ENCODE measurements at places on chromosomes 13 and 19.

DNA sequence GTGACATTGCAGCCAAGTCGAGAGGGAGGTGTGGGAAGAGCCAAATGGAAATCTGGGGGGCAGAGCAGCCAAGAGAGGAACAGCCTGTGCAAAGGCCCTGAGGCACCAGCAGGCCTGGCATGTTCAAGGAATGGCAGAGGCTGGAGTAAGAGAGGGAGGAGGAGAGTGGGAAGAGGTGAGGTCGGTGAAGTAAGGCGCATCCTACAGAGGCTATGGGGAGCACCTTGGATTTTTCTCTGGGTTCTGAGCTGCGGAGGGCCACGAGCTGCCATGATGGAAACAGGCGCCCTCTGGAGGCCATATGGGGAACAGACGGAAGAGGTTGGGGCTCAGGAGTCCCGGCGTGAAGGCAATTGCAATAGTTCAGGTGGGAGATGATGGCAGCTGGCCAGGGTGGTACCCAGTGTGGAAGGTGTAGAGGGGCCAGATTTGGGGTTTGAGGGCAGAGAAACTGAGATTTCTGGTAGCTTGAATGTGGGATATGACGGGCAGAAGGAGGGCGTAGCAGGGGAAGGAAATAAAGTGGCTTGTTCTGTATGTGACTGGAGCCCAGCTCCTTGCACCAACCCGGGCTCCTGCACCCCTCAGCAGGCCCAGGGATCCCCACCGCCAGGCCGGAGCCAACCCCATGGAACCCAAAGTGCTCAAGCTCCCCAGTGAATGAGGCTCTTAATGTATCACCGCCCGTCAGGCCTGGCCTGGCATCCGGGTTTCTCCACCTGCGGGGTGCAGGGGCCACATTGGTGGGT, 20.5 kb upstream of the STRN4 start:
- no peak for DNase-seq

DNA sequence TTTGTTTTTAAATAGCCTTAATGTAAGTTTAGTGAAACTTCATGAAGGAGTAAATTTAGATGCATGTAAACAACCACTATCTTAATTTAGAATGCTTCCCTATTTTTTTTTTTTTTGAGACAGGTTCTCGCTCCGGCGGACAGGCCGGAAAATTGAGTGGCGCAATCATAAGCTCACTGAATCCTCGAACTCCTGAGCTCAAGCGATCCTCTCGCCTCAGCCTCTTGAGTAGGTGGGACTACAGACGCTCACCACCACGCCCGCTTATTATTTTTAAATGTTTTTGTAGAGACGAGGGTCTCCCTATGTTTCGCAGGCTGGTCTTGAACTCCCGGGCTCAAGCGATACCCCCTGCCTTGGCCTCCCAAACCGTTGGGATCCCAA, 1.6 kb downstream of the TEX30 start:
- DNase-seq: no peak

GRCh38 chr13:113423520-113424163, 29.6 kb downstream of the ADPRHL1 start:
- DNase-seq: no peak

- no peak for DNase-seq
Measured at GRCh38 chr13:74062933-74063332, 71.3 kb downstream of the KLF12 start.

DNA sequence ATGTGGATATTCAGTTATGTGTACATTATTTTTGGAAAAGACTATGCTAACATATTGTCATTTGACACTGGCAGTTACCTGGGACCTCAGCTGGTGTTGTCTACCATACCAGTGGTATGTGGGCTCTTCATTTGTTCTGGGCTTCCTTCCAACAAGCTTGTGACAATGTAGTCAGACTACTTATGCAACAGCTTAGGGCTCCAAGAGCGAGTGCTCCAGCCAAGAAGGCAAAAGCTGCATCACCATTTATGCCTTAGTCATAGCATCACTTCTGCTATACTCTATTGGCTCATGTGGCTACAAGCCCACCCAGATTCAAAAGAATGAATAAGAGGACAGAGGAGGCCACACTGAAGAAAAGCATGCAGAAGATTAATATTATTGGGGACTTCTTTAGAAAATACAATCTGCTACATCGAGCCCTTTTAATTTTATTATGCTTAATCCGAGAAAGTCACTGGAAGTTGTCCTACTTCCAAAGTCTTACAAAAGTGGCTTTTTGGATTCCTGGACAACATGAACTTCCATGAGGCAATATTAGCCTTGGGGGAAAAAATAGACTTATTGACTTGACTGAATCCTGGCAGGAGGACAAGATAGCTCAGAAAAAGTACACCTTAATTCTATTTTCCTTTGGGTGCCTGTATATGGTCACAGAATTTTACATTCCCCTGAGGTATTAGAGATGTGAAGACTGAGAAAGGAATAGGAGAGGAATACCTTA, 529.4 kb upstream of the HTR2A start:
- DNase-seq: no peak

DNA sequence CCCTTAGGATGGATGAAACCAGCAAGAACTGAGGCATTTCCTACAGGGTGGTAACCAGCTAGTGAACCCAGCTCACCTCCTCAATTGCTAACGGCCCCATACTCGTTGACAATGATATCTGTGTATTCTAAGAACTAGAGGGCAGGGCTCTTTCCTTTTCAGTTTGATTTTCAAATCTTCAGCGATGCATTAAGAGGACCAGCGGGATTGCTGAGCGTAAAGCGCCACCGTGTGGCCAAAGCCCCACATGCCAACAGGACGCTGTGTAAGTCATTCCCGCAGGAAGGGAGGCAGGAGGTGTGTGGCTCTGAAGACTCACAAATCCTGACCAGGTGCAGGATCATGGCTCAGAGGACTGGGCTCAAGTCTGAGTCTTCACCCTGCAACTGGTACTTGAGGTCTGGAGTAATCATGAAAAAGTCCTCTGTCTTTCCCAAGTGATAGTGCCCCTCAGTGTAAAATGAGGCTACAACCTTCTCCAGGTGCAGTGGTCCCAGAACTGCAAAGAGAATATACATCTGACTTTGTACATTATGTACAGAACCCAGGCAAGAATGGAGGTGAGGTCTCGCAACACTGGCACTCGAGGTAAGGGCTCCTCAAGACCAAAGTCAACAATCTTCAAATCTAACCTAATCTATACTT, 40.9 kb downstream of the C13orf42 start:
- DNase-seq: peak; percentile 54

DNA sequence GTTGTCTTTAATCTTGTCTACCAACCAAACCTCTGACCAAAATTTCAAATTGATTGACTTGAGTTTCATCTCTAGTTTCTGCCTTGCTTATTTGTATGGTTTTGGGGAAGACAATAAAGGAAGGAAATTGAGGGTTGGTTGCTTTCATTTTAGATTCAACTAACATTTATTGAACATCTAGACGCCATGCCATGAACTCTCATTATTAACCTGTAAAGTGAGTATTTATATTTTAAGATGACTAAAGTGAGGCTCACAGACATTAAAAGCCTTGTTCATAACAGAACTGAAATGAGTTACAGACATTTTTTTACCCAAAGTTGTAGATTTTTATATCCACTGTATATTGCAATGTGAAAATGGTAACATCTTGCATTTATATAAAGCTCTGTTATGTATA, 239.3 kb downstream of the LMO7 start:
- DNase-seq: no peak

GRCh38 chr13:83286737-83287136, 595.5 kb downstream of the SLITRK1 start:
- DNase-seq: no peak

DNA sequence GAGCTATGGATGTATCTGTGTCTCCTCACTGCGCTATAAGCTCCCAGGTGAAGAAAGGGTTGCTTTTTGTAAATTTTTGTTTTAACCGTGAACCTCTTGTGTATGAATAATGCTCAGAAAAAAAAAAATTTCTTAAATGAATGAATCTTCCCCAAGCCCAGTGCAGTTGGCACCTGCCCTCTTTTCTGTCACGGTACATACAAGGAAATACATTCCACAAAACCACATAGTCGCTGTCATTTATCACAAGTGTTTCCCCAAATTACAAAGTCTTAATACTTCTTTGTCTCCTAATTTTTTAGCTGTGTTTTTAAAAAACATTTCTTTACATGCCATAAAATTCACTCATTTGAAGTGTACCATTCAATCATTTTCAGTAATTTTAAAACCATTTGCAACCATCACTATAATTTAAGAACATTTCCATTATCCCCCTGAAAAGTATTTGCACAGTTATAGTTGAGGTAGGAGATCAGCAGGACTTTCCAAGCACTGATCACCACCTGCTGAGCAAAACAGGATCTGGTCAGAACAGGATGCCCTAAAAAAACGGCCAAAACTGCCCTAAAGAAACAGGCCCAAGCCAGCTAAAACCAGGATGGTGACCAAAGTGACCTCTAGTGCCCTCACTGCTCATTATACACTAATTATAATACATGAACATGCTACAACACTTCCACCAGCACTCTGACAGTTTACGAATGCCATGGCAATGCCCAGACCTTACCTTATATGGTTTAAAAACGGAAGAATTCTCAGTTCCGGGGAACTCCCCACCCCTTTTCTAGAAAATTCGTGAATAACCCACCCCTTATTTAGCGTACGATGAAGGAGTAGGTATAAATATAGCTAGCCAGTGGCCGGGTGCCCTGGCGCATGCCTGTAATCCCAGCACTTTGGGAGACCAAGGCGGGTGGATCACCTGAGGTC, 1.3 kb upstream of the TEX30 start:
- DNase-seq: no peak

GRCh38 chr13:78319101-78319627, 284.2 kb downstream of the POU4F1 start:
- no peak for DNase-seq

DNA sequence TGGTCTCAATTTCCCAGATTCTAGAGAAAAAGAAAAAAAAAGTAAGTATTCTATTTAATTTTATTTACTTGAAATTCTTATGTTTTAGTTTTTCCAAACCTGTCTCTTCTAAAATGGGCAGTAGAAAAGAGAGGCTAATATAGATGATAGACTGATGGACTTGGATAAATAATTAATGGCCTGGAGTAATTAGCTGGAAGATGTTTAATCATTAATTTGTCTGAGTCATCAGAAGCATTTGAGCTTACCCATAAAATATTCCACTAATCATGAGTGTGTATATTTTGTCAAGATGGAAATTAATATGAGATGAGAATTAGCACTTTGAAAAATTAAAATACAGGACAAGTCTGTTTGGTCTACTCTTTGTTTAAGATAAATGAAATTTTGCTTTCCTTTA, 212.1 kb upstream of the MIR17HG start:
- DNase-seq: no peak

DNA sequence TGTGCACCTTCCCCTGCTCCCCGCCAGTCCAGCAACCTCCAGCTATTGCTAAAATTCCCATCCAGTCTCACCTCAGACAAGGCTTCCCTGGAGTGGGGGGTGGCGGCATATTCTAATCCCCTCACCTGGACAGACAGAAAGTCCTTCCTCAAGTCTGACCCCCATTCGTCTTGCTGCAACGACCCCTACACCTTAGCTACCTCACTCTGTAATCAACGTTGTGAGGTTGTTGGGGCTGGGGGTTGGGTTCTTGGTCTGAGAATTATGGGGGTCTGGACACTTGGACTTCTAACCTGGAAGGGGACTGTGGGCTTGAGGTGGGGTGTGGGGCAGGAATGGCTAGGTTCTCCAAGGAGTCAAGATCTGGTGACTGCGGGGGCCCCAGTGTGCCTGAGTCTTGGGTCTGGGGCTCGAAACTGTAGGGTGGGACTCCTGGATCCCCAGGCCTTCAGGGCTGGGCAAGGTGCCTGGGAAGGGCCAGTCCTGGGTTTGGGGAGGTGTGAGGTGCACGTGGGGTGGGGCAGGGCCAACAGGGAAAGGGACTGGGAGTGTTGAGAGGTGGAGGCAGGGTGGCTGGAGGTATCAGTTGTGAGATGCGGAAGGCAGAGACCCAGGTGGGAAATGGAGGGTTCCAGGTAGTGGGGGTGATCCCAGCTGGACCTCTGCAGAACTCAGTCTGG, 1.3 kb downstream of the FOXA3 start:
- DNase-seq: no peak

DNA sequence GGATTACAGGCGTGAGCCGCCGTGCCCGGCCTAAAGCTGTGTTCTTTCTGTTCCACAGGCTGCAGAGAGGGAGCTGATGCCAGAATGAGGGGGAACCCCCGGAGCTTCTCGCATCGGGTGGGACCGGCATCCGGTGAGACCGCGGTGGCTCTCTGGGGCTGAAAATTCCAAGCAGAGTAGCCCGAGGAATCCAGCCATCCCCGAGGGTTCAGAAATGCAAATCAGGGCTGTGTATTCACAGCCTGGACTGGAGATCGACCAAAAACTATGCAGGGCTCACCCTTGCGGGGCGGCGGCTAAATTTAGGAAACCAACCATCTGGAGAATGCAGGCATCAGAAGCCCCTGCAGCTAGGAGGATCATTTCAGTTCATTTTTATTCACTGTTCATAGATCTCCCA, 99.2 kb downstream of the GNG7 start:
- DNase-seq: no peak

DNA sequence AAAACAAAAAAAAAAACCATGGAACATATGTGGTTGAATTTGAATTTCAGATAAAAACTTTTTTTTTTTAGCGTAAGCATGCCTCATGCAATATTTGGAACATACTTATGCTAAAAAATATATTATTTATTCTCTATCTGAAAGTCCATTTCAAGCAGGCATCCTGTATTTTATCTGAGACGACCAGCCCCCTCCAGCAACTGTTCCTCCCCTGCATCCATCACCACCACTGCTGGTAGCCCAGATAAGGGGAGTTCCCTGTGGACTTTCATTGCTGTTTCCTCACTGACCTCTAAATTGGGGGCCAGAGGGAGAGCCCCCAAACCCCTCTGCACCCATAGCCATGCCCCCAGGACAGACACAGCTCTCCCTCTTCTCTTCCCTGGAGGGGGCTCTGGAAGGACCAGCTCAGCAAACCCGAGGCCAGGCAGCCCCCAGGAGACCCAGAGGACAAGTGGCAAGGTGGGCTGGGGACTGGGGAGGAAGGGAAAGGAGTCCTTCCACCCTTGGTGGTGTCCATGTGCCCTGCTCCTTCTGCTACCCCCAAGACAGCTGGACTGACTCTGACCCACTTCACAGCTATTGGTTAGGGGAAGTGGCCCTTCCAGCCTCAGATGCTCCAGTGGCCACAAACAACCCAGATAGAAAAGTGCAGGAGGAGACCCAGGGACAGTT, 6.6 kb upstream of the SIGLEC12 start:
- no peak for DNase-seq

- no peak for DNase-seq
Measured at GRCh38 chr19:28838909-28839308, 374.0 kb downstream of the UQCRFS1 start.

- no peak for DNase-seq
Measured at GRCh38 chr19:45823182-45823581, 8.1 kb upstream of the RSPH6A start.

DNA sequence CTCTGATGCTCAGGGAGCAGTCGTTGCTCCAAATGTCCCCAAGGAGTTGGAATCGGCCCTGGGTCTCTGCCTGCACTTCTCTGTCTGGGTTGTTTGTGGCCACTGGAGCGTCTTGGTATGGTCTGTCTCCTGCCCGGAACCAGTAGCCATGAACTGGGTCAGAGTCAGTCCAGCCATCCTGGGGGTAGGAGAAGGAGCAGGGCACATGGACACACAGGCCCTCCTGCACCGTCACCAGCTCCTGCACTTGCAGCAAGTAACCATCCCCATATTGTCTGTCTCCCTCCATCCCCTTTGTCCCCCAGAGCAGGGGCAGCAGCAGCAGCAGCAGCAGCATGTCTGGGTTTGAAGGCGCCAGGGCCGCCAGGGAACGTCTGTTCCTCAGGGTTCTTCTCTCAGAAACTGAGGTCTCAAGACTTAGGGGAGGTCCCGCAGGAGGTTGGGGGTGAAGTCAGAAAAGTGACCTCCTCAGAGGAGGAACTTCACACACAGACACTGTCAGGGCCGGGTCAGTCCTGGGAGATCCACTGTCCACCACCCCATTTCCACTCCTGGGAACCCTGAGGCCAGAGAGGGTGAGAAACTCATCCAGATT, at the start of gene SIGLEC8:
TSS of gene SIGLEC8 (minus strand) at position 404 of the 595 bp plus-strand sequence. CDS start at position 337, 67 bp downstream.
- no peak for DNase-seq
